Stimulated activated CD4-positive, alpha-beta T cell treated with anti-CD3 and anti-CD28 coated beads, Interleukin-1b, Interleukin-23, amount 100 ng/mL, for 1 hour (primary cell): ENCODE measurements at places on chromosomes 2 and 18.

- no peak for DNase-seq
Observed at GRCh38 chr2:230941202-230942180, 16.4 kb upstream of the GPR55 start.

DNA sequence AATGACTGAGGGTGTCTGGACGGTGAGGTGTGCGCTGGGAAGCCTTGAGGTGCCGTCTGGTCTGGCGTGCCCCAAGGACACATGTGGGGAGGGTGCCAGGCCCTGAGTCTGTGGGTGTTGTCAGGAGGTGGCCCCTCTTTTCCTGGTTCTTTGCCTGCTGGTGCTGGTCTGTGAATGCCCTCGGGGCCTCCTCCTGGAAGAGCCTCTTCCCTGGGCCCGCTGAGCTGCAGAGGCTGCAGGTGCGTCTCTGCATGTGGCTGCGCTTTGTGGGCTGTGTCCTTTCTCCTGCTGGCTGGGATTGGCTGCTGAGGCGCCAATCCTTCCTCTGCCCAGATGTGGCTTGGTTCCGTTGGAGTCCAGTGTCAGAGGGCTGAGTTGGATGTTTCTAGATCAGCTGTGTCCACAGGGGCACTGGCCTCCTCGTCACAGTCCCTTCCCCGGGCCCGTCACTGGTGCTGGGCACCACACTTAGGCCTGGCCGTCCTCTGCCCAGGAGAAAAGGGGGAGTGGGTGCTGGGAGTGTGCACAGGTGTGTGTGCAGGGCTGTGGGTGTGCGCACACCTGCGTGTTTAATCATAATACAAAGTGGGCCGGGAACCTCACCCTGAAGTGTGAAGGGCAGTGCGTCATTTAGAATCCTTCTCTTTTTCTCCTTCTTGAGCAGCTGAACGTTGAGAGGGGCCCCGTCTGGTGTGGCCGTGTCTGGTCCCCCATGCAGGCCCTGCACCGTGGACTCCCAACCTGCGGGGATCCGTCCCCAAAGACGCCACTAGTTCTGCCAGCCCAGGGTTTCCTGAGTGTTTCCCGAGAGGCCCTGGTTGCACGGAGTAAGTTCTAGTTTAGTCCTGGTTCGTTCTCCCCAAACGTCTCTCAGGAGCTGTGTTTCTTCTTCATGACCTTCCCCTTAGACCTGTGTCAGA, 35.5 kb downstream of the RTP5 start:
- DNase-seq = no peak

DNA sequence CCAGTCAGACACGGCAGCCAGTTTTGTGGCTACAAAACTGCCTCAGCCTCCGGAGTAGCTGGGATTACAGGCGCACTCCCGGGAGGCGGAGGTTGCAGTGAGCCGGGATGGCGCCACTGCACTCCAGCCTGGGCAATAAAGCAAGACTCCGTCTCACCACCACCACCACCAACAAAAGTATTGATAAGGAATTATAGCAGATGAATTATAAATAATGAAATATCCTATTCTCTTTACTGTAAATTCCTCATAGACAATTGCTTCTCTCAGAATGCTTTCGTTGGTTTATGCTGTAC, 1.4 kb upstream of the FAM161A start:
- no peak for DNase-seq

DNA sequence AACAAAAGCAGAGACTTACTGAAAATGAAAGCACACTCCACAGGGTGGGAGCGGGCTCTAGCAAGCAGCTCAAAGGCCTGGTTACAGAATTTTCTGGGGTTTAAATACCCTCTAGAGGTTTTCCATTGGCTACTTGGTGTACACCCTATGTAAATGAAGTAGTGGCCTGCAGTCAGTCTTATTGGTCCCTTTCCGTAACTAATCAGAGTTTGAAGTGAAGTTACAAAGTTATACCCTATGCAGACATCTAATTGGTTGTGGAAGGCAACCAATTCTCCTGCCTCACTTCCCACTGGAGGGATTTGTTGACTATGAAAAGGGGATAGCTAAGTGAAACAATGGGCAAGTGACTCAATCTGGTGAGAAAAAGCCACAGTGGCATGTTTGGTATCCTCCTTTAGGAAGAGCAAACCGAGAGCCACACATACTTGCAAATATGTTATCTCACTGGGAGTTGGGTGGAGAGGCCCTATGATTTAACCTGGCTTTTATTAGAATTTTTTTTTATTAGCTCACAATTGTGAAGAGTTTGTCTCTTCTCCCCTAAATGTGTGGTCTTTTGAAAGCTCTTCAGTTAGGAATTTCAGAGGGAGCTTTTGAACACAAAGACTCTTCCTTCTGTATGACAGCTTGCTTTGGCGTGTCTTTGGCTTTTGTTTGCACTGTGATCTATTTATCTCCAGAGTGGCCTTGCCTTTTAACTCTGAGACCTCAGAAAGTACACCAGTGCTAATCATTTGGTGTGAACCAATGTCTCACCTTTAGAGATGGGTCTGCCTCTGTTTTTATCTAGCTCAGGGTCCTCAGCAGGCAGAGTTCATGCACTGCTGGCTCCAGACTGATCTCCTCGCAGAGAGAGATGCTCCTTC, 69.6 kb downstream of the MAP4K4 start:
- DNase-seq = no peak

DNA sequence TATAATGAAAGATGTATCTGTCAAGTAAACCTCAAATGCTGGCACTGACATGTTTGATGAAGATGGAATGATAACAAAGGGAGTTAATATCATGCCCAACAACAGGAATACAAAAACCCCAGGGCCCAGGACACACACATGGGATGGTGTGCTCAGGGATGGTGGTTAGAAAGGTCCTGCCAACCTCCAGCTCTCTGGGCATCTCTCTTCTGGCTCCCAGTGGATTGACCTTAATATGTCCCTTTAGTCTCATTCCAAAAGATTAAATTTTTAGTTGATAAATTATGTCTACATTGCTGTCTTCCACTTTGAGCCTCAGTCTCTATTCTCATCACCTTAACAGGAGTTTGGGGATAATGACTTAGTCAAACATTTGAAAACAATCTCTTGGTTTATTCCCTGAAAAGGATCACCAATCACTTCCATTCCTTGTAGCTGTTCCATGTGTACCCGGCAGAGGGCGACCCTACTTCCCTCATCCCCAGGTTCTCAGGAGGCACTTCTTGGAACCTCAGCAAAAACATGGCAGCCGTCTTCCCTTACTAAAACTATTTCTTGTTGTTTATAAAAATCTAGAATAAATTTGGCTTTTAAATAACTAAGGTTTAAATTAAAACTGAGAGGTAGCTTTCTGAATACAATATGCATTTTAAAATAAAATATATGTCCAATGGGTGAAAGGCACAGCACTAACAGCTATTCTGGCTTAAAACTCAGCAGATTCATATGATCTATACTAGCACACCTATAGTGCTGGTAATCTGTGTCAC, 29.6 kb downstream of the MCEE start:
- DNase-seq = peak; percentile 24

GRCh38 chr2:25426326-25426725, 84.6 kb upstream of the DNMT3A start:
- DNase-seq = no peak

GRCh38 chr18:49061239-49061990, 110.7 kb upstream of the SMAD7 start:
- DNase-seq = no peak

DNA sequence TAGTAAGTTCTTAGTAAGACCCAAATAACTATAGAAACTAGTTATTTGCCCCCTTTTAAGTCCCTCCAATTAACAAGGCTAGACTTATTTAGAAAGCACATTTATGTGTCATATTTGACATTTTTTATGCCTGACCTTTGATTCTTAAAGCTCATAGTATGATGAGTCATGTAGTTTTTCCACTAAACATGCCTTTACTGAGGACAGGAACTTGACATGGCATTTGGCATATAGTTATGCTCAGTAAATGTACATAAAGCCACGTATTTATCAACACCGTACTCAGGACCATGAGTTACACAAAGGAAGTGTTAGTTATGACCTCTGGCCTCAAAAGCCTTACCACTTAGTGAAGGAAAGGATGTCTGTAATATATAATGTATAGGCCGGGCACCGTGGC, 78.9 kb downstream of the GNAL start:
- DNase-seq = no peak

GRCh38 chr2:229610333-229610732, 104.0 kb downstream of the DNER start:
- no peak for DNase-seq

- no peak for DNase-seq
Observed at GRCh38 chr2:120754067-120754960, 18.6 kb downstream of the GLI2 start.

GRCh38 chr18:6069103-6069502, 173.8 kb upstream of the TMEM200C start:
- DNase-seq = no peak

- DNase-seq = no peak
Observed at GRCh38 chr2:146764301-146764700, 1080.5 kb upstream of the ACVR2A start.

- DNase-seq = no peak
Observed at GRCh38 chr2:56148825-56149224, 35.0 kb upstream of the CCDC85A start.

GRCh38 chr2:134706587-134707329, 12.0 kb downstream of the TMEM163 start:
- no peak for DNase-seq

DNA sequence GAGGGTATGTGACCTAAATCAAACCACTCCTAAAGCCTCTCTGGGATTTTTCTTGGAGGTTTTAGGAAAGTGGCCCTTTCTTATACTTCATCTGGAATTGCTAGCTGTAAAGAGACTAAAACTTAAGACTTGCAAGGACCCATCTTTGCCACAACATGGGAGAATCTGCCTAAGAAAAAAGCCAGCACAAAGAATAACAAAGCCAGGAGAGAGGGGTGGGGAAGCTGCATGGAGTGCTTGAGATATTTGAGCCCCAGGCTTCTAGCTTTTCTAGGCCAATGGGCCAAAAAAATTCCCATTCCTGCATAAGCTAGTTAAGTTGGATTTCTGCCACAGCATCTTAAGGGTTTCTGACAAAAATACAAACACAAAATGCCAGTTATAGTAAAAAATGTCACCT, 38.5 kb upstream of the LYPD6 start:
- DNase-seq = no peak

- no peak for DNase-seq
Observed at GRCh38 chr2:216549926-216550690, 51.5 kb downstream of the RPL37A start.

DNA sequence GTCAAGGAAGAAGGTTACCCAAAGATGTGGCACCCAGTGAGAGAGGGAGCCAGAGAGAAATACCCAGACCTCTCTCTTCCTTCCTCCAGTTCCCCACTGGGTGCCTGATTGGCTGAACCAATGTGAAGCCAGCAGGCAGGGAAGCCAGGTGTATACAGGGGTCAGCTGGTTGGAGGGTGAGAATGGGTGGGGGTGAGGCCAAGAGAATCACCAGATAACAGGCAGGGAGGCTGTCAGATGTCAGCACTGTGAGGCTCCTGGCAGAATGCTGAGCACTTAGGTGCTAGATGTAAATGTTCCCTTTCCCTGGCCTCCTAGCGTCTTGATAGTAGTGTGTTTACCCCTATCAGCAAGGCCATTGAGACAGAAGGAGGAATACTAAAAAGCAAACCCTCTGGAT, 104.0 kb upstream of the MGAT5 start:
- no peak for DNase-seq

GRCh38 chr2:148909114-148909513, 34.1 kb downstream of the KIF5C start:
- DNase-seq = no peak

DNA sequence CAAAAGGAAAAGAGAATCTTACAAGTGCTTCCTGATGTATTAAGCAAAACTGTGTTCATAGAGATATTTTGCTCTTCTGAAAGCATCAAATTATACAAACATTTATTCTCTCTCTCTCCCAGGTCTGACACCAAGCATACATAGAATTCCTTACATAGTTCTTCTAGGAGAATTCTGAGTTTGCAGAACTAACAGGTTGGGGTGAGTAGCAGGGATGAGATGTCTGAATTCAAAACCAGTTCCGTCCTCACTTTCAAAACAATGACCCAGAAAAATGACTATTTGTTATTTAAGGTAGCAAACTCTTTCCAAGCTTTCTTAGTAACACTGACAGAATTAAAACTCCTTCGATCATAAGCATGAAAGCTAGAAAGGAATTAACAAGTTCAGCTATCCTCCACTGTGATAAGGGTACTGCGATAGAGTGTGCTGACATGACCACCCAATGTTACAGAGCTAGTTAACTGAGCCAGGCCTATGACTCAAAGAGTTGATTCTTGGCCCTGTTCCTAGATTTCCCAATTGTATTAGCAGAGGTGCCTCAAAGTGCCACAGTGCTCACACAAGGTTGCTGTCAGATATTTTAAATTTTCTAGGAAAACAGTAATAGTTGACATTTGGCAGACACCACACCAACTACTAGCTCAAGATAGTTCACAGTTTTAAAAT, 85.8 kb upstream of the SETBP1 start:
- DNase-seq = no peak

DNA sequence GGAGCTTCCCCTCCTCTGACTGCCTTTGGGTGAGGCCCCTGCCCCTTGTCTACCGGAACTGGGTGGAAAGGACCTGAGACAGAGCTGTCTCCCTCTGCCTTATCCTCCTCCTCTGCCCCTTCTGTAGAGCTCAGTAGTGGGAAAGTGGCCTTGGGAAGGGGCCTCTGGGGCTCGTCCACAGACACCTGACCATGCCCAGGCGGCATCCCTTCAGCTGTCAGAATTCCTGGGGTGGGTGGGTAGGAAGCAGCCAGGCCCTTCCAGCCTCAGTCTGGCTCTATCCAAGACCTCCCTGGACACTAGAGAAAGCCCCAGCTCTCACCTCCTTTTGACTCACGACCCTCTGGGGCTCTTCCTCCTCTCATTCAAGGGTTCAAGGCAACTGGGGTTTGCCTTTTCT, 35.6 kb downstream of the B3GNT2 start:
- no peak for DNase-seq

- no peak for DNase-seq
Observed at GRCh38 chr2:104599787-104600510, 254.0 kb upstream of the POU3F3 start.

- no peak for DNase-seq
Observed at GRCh38 chr2:233679196-233679595, 2.5 kb upstream of the UGT1A7 start.

DNA sequence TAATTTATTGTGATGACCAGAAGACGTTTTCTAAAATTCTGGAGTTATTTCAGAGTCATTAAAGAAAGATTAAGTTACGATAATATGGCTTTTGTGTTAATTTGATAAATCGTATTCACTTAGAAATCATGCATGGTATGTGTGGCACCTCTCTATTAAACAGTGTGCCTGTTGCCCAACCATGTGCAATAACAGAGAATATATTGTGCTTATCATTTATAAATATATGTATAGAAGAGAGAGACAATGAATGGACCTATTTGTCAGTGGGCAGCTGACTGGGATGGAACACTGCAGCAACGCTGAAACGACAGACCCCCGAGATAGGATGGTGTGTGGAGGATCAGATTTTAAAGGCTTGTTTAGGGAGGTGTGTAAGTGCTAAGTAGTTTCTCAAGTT, 172.9 kb downstream of the FMNL2 start:
- no peak for DNase-seq
